ENCODE measurements at places on chromosomes 5 and 9.

- no peak for DNase-seq
These were observed 55.3 kb upstream of the IL17B start for GRCh38 chr5:149434162-149435014.

GRCh38 chr5:91288118-91288916 lies 94.8 kb downstream of the ARRDC3 start:
- DNase-seq: no peak

DNA sequence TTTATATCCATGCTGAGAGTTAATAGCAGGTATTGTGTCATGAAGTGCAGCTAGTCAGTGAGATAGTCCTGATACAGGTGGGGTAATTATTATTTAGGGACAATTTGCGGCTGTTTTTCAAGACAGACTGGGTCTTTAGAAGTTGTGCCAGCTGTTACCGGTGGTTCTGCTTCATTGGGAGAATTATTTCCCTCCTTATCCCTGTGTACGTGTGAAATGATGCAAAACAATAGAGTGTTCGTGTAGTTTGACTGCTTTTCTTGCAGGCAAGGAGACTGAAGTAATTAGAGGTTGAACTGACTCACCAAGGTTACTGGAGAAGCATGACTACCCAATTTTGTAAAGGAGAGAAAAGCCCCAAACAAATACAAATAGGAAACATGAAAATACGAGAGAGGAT lies 101.7 kb downstream of the ARRDC3 start:
- no peak for DNase-seq

DNA sequence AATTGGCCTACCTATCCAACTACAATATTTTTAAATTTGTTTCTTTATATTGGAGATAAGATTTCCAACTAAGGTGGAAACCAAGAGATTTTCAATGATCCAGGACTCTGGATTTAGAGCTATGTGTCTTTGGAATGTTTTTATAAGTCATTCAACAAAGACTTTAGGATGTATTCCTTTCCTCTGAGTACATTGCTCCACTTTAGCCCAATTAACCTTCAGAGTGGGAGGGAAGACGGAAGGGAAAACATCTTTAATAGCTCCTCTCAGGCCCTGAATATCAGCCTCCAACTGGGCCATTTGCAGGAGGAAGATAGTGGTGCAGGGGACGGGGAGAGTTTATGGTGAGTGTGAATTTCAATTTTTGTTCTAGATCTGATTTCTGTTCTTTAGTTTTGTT lies 239.2 kb downstream of the PIK3R1 start:
- no peak for DNase-seq

DNA sequence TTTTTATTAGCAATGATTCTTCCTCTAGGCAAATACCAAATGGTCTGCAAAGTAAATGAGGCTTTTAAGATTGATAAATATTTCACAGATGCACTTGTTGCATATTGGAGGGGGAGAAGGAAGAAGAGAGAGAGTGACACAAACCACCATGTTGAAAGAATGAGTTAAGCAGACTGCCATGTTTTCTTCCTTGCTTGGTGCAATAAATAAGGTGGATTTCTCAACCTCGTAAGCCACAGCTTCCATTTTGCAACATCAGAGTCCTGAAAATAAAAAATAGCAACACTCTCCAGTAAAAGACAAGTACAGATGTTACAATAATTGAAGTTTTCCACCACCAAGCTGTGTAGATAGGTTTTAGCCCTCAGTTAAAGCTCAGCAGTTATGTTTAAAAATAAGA lies 202.9 kb downstream of the SGCD start:
- DNase-seq: no peak

DNA sequence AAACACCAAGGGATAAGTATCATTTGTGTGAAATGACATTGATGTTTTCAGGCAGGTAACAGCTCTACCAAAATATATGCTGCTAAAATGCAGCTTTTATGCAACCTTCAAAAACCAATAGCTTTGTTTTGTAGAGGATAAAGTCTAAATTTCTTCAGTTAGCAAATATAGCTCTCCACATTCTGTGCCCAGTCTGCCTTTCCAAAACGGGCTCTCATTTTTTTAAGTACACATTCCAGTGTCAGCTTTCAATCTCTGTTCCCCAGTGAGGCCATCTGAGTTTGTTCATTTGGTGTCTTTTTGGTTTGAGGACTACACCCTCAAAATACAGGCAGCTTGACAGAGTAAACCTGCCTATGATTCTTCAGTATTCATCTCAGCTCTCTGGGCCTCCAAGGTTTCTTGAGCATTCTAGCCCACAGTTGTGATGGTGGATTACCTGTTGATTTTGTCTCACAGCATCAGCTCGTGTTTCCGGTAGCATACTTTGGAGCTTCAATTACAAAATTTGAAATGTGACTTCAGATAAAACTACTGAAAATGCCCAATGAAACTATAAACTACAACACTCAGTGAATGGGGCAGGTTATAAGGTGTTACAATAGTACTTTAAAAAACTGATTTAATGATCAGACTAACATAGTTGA lies 55.7 kb downstream of the NR3C1 start:
- DNase-seq: no peak

DNA sequence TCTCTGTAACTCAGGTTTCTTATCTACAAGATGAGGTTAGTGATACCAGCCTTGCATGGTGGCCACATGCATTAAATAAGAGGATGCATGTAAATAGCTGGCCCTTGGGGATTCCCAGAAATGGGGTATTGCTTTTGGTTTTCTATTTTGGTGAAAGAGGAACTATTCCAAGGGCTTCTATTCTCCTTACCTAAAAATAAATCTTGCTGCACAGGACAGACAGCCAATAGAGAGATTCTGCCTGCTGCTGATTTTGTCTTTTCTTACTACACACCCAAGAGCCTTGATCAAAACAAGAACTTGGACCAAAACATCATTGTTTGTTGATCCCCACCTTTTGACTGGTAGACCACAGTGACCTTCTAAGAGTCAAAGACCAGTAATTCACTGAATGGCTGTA lies 161.8 kb downstream of the PJA2 start:
- DNase-seq: no peak

GRCh38 chr9:120616966-120617935 lies 37.3 kb upstream of the CDK5RAP2 start:
- no peak for DNase-seq

DNA sequence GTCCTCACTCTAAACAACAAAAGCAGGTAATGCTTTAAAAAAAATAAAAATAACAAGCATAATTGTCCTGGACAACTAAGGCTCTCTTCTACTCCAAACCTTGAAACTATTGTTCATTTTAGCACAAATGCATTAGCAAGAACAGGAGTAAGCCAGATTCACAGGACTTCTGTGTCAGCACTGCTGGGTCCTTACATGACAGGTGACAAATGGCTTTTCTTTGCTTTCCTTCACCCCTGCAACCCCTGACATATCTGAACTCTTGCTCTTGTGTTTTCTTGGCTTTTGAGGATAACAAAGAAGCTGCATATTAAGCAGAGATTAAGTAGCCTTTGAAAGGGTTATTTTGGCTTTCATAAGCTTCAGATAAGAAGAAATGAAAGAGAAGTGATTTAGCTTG lies 71.1 kb downstream of the ZNF474 start:
- no peak for DNase-seq

- no peak for DNase-seq
These were observed 341.1 kb downstream of the BRINP1 start for GRCh38 chr9:119027901-119028699.

GRCh38 chr5:129359450-129359849 lies 100.6 kb upstream of the ADAMTS19 start:
- no peak for DNase-seq

DNA sequence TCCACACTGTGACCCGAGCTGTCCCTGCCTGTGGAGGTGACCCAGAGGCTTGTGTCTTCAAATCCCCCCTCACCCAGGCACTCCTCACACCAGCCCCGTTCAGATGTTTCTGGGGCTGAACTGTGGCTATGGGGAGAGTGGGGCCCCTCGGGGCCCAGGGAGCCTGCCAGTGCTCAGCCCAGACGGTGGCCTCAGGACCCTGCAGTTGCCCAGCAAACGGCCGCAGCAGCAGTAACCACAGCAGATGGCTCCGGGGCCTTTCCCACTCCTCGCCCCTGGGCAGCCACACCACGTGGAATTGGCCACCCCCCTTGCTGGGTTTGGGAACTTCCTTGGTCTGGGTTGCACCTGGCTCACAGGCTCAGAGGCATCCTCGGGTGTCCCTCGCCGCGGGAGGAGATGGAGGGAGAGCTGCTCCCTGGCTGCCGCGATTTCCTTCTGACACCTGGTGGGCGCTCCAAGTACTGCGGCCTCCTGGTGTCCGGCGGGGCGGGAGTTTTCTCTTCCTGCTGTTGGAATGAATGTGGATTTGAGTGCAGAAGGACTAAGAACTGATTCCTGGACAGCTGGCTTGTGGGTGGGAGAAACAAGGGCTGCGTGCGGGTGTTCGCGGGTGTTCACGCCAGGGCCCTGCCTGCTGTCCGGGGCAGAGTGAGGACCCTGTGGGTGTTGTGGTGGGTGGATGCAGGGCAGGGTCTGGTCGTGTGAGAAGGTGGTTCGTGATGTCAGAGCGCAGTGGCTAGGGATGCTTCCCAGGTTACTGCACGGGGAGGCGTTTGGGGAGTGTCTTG lies 97.5 kb downstream of the COL5A1 start:
- no peak for DNase-seq

DNA sequence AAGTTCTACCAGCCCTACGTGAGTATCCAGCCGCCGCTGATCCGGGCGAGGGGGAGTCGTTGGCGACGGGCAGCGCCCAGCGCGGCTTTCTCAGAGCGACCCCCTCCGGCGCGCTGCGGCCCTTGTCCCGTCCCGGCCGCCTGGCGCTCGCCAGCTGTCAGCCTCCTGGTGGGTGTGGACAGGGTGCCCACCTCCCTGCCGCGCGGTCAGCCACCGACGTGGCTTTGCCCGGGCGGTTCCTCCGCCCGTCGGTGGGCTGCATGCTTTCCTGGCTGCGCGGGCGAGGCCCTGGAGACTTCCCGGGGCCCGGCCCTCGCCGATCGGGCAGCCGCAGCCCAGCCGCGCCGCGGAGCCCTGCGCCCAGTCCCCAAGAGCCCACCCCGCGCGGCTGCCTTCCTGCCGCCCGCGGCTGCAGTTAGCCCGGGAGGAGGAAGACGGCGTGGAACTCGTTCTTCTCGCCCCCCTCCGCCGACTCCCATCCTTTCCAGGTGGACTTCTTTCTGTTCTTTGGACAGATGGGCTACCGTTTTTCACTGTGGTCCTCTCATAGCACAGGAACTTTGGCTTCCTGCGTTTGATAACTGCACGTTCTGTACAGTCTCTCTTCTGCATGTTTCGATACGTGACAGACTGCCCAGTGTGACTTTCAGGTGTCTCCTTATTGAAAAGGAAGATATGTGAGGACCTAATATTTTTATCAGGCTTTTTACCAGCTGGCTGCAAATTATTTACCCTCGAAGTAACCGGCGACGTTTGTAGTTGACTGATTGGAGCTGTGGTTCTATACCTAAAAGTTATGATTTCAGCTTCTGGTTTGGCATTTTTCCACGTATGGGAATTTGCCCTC lies 577 bp downstream of the AP3S1 start:
- DNase-seq: no peak

GRCh38 chr9:90445391-90445790 lies 197.2 kb downstream of the DIRAS2 start:
- no peak for DNase-seq

DNA sequence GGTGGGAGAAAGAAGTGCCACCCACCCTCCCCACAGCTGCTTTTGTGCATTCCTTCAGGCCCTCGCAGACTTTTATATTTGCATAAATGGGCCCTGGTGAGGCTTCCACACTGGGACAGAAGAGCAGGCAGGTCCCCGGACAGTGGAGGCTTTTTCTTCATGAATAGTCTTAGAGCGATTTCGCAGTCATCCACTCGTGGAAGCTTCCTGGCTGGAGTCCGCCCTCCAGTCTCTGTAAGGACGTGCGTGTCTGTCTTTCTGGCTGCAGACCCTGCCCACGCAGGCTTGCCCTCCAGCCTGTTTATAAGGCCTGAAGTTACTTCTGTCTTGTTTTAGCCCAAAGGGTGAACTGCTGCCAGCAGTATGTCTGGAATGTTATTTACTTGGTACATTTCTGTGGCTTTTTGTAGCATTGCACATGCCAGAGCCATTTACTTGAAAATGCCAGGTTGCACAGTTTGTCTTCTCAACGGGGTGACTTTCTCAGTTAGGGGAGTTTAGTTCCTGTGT lies 195.7 kb downstream of the AOPEP start:
- DNase-seq: no peak

- DNase-seq: no peak
These were observed 13.1 kb upstream of the SERINC5 start for GRCh38 chr5:80268916-80269315.

DNA sequence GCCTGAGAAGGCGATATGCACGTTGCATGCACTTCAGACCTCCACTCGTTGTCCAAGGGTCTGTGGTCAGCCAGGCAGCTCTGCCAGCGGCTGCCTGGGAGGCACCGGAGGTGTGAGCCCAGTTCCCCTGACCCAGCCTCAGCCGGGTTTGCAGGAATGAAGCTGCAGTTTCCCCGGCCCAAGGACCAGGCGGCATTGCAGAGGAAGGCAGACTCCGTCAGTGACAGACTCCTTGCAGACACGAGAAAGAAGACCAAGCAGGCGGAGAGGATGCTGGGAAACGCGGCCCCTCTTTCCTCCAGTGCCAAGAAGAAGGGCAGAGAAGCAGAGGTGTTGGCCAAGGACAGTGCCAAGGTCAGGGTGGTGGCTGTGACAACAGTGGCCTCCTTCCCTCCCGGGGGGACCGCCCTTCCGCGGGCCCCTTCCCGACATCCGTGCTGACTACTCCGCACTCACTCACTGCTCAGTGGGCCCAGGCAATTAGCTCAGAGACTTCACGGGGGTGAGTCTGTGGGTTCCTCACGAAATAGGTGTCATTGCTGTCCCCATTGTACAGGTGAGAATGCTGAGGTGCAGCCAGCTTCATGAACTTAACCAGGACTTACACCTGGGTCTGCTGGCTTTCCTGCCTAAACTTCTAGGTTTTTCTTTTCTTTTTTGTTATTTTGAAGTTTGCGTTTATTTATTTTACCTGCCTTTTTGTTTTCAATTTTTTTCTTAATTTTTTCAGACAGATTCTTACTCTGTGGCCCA lies 10.8 kb upstream of the AIF1L start:
- DNase-seq: no peak

GRCh38 chr9:14097215-14097614 lies 216.7 kb downstream of the NFIB start:
- DNase-seq: no peak

DNA sequence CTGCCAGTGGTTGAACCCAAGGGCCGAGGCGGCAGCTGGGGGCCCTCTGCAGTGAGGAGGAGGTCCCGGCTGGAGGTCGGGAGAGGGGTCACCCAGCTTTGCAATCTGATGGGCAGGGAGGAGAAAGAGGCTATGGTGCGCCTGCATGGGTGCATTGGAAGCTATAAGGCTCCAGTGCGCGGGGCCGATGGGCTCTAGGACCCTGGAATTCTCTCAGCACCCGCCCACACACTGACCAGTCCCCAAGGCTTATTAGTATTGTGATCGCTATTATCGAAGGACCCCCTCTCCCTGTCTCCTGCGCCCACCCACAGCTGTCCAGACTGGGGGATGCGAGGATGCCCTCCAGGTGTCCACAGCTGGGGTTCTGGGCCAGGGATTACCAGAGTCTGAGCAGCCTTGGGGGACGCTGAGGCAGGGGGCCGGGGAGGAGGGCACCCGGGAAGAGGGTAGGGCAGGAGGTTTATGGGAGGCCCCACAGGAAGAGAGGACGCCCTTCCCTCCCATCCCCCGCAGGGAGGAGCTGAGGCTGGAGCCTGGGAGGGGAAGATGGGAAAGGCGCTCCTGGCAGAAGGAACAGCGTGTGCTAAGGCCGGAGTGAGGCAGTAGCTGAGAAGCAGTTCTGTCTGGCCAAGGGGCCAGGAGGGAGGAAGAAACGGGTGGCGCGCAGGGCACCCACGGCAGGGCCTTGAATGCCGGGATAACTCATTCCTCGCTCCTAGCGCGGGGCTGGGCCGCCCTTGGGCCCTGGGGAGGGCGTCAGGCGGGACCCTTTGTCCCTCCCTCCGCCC lies 24.2 kb downstream of the C9orf50 start:
- no peak for DNase-seq

- DNase-seq: no peak
These were observed 328.3 kb downstream of the TMEM167A start for GRCh38 chr5:82748688-82749460.

Data from activated naive CD8-positive, alpha-beta T cell treated with anti-CD3 and anti-CD28 coated beads, Interleukin-2, amount 50 U/mL, for 16 hours (primary cell).